Panc1 (cell line): ENCODE measurements at places on chromosomes 1 and 21. TPM values are rescaled to one million over a fixed set of nuclear protein-coding genes. Genes with fewer than 3 reads are reported as not detected.

HSD3B2 gene
- total RNA-seq = 1.2 TPM

CAPZA1 gene
- total RNA-seq = 128 TPM

TSACC gene
- total RNA-seq = 3.6 TPM

MARK1 gene
- not detected for total RNA-seq

RXFP4 gene
- 8.0 TPM for total RNA-seq

ATP6V1G3 gene
- total RNA-seq = not detected

SLC37A1 gene
- total RNA-seq = 7.7 TPM

SPATA1 gene
- total RNA-seq = 5.0 TPM

ACBD6 gene
- total RNA-seq = 48.5 TPM

SIK1 gene
- total RNA-seq = 32.3 TPM

SH3D21 gene
- total RNA-seq = 18.9 TPM

TAL1 gene
- 0.05 TPM for total RNA-seq

CYP4X1 gene
- total RNA-seq = 1.3 TPM

WDR64 gene
- total RNA-seq = not detected

CD247 gene
- 0.44 TPM for total RNA-seq

MPL gene
- not detected for total RNA-seq
